ENCODE measurements at places on chromosomes 7 and 10. TPM values are rescaled to one million over a fixed set of nuclear protein-coding genes. Genes with fewer than 3 reads are reported as not detected.

Gene CHAT
- total RNA-seq = not detected

Gene ZNF735
- not detected for total RNA-seq

Gene VDAC2
- 147 TPM for total RNA-seq

Gene GALNT17
- total RNA-seq = not detected

DNA sequence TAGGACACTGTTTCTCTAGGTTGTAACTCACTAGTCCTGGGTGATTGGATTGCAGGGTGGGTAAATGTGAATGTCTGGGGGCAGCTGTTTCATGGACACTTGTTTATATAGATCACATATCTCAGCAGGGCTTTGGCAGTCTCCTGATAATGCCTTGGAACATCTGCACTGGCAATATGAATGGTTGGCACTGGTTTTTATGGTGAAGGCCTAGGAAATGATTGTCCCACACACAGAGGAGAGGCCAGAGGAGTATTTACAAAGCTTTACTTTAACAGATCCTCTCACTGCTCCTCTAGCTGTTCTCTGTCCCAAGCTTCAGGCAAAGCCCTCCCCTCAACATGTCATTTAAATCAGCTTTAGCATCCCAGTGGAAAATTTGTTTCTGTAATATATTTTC is 171.3 kb upstream of the STEAP4 start:
- no peak overlapping the region for H3K27ac ChIP-seq
- no peaks in the 10 kb centered on the region for H3K27me3 ChIP-seq
- no peaks in the 10 kb centered on the region for H3K4me1 ChIP-seq
- no peak for DNase-seq

DNA sequence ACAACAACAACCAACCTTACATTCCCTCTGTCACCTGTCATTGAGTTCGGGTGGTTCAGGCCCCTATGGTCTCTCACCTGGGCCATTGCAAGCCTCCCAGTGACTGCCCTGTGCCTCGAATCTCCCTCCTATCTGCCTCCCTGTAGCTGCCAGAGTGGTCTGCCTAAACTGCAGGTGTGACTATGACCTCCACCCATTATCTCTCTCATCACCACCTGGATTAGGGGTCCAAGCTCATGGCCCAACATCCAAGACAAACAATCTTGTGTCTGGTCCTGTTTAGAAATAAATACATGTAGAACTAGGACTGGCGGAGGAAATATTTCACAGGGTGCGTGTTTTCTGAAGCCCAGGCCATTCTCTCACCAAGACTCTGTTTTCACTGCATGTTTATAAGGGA is 146.6 kb downstream of the HERPUD2 start:
- no peak for DNase-seq
- H3K36me3 ChIP-seq = no peaks in the 10 kb centered on the region
- H3K27me3 ChIP-seq = peaks cover 17% of the 10 kb centered on the region
- H3K4me3 ChIP-seq = no peak overlapping the region
- no peaks in the 10 kb centered on the region for H3K4me1 ChIP-seq

- no peaks in the 10 kb centered on the region for H3K36me3 ChIP-seq
- H3K27ac ChIP-seq = peak overlapping the region; percentile 91
- peaks cover 73% of the 10 kb centered on the region for H3K4me1 ChIP-seq
These were observed 213.0 kb upstream of the INHBA start for GRCh38 chr7:41915871-41916270.

GRCh38 chr7:93119191-93119905 is 1.6 kb upstream of the SAMD9 start:
- no peaks in the 10 kb centered on the region for H3K36me3 ChIP-seq
- no peaks in the 10 kb centered on the region for H3K27me3 ChIP-seq
- H3K4me3 ChIP-seq = no peak overlapping the region
- H3K27ac ChIP-seq = peak overlapping the region; percentile 92

GRCh38 chr10:24503461-24504320 is 220.0 kb downstream of the ARHGAP21 start:
- no peak overlapping the region for H3K4me3 ChIP-seq
- DNase-seq = peak; percentile 56
- no peaks in the 10 kb centered on the region for H3K36me3 ChIP-seq
- H3K27me3 ChIP-seq = no peaks in the 10 kb centered on the region

DNA sequence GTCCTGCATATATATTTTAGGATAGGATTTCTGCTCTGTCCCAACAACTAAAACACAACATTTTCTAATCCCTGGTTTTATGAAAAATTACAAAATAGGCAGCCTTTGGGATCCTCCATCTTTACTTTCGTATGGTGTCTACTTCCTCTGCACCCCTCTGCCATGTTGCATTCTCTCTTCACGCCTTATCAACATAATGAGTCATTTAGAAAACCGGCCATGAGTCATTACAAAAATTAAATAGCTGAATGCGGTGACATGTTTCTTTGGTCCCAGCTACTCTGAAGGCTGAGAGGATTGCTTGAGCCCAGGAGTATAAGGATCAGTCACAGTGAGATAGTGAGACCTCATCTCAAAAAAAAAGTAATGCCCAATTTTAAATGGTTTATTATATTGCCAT is 148.1 kb upstream of the CELF2 start:
- H3K27me3 ChIP-seq = no peaks in the 10 kb centered on the region
- H3K4me1 ChIP-seq = peaks cover 39% of the 10 kb centered on the region
- H3K36me3 ChIP-seq = no peaks in the 10 kb centered on the region

DNA sequence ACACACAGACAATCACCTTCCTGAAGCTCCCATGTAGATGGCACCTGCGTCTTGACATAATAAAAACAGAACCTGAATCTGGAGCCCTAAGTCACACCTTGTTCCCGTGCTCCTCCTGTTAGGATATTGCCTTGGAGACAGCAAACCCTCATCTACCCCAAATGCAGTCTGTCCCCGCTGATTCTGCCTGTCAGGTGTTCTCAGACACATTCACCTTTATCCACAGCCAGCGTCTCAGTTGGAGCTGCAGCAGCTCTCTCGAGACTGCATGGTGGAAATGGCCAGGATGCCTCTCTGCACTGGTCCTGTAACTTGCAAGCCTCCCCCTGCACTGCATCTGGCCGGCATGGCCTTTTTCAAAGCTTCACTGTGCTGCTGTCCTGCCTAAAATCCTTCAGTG is 218.0 kb upstream of the ZNF32 start:
- H3K27ac ChIP-seq = peak overlapping the region; percentile 91
- DNase-seq = no peak
- H3K36me3 ChIP-seq = no peaks in the 10 kb centered on the region
- peaks cover 62% of the 10 kb centered on the region for H3K4me1 ChIP-seq
- H3K27me3 ChIP-seq = no peaks in the 10 kb centered on the region

GRCh38 chr10:131832056-131832685 is 68.6 kb upstream of the PPP2R2D start:
- no peak overlapping the region for H3K4me3 ChIP-seq
- H3K27me3 ChIP-seq = no peaks in the 10 kb centered on the region

- no peak for DNase-seq
- no peak overlapping the region for H3K4me3 ChIP-seq
- H3K36me3 ChIP-seq = no peaks in the 10 kb centered on the region
- H3K27me3 ChIP-seq = no peaks in the 10 kb centered on the region
- no peaks in the 10 kb centered on the region for H3K4me1 ChIP-seq
These were observed 297.4 kb downstream of the ZWINT start for GRCh38 chr10:56063642-56064041.

- no peaks in the 10 kb centered on the region for H3K36me3 ChIP-seq
- H3K4me1 ChIP-seq = no peaks in the 10 kb centered on the region
- no peak overlapping the region for H3K27ac ChIP-seq
- H3K4me3 ChIP-seq = no peak overlapping the region
- H3K27me3 ChIP-seq = peaks cover 17% of the 10 kb centered on the region
These were observed 38.2 kb upstream of the JAKMIP3 start for GRCh38 chr10:132027423-132027983.

DNA sequence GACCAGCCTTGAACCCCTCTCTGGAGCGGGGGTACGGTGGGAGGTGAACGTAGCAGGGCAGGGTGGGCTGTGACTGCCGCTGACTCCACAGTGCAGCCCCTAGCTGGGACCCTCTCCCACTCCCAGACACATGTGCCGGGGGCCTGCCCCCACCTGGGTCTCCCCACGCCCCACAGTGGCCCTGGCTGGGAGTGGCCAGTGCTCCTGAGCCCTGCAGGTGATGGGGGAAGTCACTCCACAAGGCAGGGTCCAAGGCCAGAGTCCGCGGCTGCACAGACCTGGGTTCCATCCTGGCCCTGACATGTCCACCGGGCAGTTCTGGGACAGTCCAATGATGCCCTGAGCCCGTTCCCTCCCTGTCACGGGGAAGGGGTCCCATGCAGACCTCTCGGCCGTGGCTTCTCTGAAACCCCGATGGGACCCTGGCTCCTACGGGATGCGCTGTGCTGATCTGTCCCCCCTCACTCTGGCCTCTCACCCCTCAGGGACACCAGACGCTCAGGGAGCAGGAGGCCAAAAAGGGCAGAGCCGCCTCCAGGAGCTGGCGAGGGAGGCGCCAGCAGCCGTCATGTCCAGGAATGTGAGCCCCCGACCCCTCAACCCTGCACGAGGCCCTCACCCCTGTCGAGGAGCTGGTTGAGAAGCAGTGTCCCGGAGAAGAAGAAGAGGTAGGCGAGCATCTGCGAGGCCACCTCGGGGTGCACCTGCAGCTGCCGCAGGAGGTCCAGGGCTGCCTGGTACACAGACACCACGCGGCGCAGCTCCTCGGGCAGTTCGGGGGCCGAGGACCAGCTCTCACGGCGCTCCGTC is 40.4 kb downstream of the AP5Z1 start:
- no peak for DNase-seq
- H3K27me3 ChIP-seq = no peaks in the 10 kb centered on the region
- H3K4me3 ChIP-seq = no peak overlapping the region
- no peaks in the 10 kb centered on the region for H3K36me3 ChIP-seq
- H3K4me1 ChIP-seq = no peaks in the 10 kb centered on the region
- no peak overlapping the region for H3K27ac ChIP-seq

- no peak overlapping the region for H3K27ac ChIP-seq
- DNase-seq = no peak
- no peaks in the 10 kb centered on the region for H3K4me1 ChIP-seq
- peaks cover 3% of the 10 kb centered on the region for H3K36me3 ChIP-seq
These were observed 112.5 kb downstream of the DOCK1 start for GRCh38 chr10:127017541-127018297.

DNA sequence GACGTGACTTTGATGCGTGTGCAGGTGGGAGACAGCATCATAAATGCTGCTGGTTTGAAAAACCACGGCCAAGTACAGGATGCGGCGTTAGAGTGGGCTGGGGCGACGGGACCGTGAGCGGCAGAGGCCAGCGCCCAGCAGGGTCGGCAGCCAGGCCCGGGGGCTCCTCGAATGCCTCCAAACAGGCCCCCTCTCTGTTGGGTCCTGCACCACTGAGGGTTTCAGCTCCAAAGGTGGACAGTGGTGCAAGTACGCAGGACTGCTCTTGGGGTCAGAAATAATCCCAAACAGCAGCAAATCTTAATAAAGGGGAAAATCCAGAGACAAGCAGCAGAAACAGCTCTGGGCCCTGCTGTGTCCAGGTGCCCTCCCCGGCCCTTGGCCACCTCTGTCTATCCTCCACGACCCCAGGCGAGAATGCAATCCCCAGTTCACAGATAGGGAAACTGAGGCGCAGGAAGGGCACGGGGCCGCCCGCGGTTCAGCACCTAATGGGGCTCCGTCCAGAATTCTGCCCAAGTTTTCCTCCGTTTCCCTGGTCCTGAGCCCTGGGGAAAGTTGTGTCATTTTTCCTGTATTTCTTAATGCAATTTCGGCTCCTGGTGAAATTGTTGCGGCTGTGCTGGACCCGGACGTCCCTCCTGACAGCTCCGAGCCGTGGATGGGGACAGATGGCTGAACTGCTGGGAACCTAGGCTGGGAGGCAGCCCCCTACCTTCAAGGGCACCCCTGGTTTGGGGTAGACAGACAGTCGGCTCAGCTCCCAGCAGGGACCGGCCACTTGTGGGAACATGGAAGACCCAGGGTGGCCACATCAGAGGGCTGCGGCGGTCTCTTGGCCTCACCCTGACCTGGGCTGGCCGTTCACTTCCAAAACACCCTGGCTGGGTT is 97.4 kb downstream of the FOXL3 start:
- H3K27me3 ChIP-seq = peaks cover 18% of the 10 kb centered on the region
- no peak for DNase-seq
- H3K27ac ChIP-seq = no peak overlapping the region
- H3K36me3 ChIP-seq = no peaks in the 10 kb centered on the region
- no peaks in the 10 kb centered on the region for H3K4me1 ChIP-seq

- DNase-seq = no peak
- no peaks in the 10 kb centered on the region for H3K4me1 ChIP-seq
- no peaks in the 10 kb centered on the region for H3K27me3 ChIP-seq
These were observed 9.4 kb upstream of the TMEM168 start for GRCh38 chr7:112799448-112800120.
